Left renal cortex interstitium (tissue), 4 donors: ENCODE measurements at places on chromosomes 3 and 15. TPM values are rescaled to one million over a fixed set of nuclear protein-coding genes. Genes with fewer than 3 reads are reported as not detected.

DNA sequence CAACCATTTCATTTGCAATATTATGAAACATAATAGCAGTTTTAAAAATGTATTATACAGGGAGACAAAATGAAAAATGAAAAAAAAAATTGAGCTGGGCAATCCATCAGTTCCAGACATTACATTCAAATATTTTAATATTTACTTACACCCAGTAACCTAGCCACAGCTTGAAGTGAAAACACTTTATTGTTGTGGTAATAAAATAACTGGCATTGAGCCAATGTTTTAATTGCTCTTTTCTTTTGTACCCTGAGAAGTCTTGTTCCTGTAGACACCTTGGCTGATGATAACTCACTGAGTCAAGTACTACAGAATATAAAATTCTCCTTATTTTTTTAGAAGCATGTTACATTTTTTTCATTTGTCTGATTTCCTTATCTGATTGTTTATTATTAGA, 180.6 kb downstream of the ROBO1 start:
- DNase-seq: no peak

The VPS39 gene
- 78.0 TPM for polyA plus RNA-seq

DNA sequence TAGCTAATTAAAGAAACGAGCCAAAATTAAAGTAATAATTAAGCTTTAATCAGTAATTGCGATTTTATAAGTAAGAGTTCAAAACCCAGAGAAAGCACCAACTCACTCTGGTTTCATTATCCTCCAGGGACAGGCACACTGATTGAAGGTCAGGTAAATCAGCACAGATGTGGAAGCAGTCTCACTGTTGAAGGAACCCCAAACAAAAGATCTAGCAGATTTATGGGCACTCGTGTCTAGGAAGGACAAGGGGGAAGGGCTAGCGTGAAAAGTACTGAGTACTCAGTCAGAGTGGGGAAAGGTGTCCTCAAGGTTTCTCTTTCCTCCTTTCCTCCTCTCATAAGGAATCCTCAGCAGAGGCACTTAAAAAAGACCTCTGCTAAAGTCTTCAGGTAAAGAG, 320.1 kb downstream of the PYDC2 start:
- DNase-seq: no peak

GRCh38 chr15:92902737-92903593, 2.8 kb downstream of the CHD2 start:
- DNase-seq: no peak

GRCh38 chr15:48641416-48641815, 4.1 kb downstream of the FBN1 start:
- DNase-seq: no peak

GRCh38 chr3:117597865-117598264, 888.3 kb downstream of the TUSC7 start:
- no peak for DNase-seq

DNA sequence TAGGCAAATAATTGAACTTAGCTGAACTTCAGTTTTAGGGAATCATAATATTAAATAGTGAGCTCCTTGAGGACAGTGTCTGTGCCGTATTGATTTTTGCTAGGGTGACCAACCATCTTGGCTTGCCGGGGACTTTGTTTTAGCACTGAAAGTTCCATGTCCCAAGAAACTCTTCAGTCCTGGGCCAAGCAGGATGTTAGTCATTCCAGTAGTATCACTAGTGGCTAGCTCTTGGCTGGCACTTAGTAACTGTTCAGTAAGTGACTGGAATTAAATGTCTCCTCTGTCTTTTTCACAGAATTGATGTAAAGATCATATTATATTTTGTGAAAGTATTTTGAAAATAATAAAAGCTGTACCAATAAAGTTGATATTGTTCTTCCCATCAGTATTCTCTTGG, 42.3 kb downstream of the RSRC1 start:
- DNase-seq: no peak

DNA sequence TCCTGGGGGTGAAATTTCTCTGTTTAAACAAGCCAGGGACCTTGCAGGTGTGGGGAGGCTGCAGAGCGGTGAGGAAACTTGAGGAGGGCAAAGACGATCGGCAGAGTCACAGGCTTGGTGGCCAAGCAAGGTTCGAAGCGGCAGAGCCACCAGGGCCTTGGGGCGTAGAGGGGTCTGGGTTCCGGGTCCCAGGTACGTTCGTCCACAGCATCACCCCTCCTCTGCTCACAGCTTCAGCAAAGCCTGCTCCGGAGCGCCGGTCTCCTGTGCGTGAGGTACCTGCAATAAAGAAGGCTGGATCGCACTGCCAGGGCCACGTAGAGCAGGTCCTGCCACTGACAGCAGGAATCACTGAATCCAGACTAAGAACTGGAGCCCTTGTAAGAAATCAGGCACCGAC, 66.8 kb upstream of the PCSK6 start:
- no peak for DNase-seq
